ENCODE measurements at places on chromosomes 4 and X.
A peak's percentile ranks its signal among the peaks of the same experiment; 100 is the strongest.

GRCh38 chr4:169583563-169583962, 28.8 kb downstream of the NEK1 start:
- DNase-seq = peak; percentile 13

- DNase-seq = no peak
Measured at GRCh38 chr4:139866276-139866962, 200.8 kb downstream of the MGST2 start.

DNA sequence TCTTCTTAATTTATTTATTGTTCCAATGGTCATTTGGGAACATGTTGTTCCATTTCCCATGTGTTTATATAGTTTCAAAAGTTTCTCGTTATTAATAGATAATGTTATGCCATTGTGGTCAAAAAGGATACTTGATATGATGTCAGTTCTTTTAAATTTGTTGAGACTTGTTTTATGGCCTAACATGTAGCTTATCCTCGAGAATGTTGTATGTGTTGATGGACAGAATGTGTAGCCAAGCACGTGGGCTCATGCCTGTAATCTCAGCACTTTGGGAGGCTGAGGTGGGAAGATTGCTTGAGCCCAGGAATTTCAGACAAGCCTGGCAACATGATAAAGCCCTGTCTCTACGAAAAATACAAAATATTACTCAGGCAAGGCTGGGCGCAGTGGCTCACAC, 168.5 kb upstream of the USP38 start:
- DNase-seq = no peak

DNA sequence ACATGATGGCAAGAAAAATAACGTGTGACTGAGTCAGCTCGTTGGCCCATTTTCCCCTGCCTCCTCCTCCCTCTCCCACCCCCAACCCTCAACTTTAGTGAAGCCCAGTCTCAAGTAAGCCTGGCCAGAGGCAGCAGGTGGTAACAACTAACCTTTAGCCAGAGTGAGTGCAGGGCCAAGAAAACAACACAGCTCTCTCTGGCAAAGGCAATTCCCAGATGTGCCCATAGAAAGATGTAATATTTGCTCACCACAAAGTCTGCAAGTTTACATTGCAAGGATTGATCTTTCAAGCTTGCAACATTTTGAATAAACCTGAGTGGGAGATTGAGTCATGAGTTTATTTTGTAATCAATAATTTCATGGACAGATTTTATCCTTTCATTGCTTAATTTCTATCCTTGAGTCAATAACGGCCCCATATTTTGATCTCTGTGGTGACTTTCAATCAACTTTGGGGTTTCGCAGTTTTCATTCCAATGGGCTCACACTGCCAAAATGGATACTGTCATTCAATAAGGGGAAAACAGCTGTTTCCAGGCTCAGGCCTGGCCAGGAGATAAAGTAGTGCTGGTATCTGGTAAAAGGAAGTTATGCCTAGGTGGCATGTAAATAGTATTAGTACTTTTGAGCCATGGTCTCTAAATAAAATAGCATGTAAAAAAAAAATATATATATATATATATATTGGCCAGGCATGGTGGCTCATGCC, 130.7 kb upstream of the TMEM164 start:
- DNase-seq = no peak

- DNase-seq = no peak
Measured at GRCh38 chrX:118493016-118493415, 2.6 kb upstream of the DOCK11 start.

DNA sequence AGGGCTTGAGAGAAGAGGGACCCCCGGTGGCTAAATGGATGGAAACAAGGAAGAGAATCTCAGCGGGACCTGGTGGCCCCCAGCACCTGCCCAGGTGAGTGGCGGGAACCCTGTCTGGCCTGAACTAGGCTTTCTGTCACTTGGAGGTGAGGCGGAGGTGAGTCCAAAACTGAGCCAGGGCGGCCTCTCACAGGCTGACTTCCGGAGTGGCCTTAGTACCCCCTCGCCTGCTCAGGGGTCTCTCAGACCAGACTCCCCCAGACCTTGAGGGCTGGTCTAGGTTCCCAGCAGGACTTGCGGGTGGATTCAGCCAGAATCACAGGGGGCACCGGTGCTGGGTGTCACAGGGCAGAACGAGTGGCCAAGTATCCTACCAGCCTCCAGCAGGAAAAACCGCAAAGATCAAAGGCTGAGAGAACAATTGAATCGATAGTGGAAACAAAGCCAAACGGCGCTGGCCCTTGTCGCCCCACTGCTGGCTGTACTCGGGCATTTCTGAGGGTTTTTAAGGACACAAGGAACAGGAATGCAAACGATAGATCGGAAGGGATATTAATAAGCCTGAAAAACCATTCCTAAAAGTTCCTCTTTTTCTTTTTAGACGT, 67.8 kb downstream of the WFS1 start:
- no peak for DNase-seq

- DNase-seq = no peak
Measured at GRCh38 chr4:53123171-53123570, 242.7 kb downstream of the SCFD2 start.

GRCh38 chrX:10749113-10749512, 128.7 kb upstream of the MID1 start:
- DNase-seq = no peak

GRCh38 chrX:47158131-47158530, 13.1 kb downstream of the RBM10 start:
- no peak for DNase-seq

GRCh38 chr4:121237069-121237399, 72.9 kb upstream of the TNIP3 start:
- DNase-seq = no peak

DNA sequence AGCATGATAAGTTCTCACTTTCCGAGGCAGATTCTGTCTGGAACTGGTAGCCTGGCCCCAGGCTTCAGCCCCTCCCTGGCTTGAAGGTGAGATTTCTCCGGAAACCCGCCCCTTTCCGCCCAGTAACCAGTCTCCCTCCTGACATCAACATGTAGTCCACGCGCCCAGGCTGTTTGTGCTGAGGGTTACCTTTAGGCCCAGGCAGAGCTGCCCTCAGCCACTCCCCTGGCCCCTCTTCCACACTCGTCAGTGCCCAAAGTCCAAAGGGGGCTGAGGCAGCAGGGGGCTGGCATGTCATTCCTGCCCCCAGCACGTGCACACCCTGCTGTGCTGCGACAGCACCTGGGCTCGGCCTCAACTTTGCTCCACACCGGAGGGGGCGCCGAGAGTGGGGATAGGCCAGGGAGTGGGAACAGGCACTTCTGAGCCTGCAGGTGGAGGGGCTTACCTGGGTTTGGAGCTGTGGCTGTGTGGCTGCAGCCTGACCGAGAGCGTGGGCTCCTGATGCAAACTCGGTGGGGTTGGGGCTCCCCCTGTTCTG, 69.5 kb upstream of the ANK2 start:
- DNase-seq = no peak

- DNase-seq = no peak
Measured at GRCh38 chrX:9310616-9311015, 154.2 kb upstream of the TBL1X start.

GRCh38 chr4:76747563-76747962, 150.4 kb downstream of the SOWAHB start:
- no peak for DNase-seq

- DNase-seq = no peak
Measured at GRCh38 chrX:70032792-70033191, 16.9 kb downstream of the AWAT2 start.

- DNase-seq = peak; percentile 8
Measured at GRCh38 chr4:121070696-121071639, 1.4 kb downstream of the NDNF start.

DNA sequence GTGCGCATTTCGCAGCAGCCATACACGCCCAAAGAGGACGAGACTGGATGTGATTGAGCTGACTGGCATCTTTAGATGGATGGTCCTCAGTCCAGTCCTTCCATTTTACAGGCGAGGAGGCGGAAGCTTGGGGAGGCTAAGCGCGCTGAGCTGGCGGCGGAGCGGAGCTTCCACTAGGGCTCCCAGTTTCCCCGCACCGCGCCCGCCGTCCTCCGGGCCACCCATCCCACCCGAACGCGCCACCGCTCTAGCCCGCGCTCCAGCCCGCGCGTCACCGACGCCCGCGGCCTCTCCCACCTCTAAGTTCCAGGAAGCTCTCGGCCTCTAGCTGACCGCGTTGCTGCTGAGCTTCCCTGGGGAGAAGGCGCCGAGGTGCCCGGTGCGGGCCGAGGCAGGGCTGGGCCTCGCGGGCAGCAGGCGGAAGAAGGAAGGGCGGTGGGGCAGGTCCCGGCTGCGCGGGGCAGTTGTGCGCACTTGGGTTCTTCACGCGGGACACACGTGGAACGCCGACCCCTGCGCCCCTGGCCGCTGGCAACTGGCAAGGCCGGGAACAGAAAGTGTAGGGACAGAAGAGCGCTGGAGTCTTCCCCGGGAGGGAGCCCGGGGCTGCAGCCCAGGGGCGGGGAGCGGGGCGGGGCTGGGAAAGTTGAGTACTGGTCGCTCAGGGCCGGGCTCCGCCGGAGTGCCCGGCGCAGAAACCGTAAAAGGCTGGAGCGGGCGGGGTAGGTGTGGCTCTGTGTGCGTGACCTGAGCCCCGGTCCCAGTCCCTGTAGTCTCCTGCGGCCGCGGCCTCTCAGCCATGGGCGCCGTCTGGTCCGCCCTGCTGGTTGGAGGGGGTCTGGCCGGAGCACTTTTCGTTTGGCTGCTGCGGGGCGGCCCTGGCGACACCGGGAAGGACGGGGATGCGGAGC, at the start of gene STBD1:
STBD1 (plus strand) TSS at position 763 of the 911 bp plus-strand sequence; CDS start at position 800, 37 bp downstream.
- DNase-seq = peak; percentile 34

DNA sequence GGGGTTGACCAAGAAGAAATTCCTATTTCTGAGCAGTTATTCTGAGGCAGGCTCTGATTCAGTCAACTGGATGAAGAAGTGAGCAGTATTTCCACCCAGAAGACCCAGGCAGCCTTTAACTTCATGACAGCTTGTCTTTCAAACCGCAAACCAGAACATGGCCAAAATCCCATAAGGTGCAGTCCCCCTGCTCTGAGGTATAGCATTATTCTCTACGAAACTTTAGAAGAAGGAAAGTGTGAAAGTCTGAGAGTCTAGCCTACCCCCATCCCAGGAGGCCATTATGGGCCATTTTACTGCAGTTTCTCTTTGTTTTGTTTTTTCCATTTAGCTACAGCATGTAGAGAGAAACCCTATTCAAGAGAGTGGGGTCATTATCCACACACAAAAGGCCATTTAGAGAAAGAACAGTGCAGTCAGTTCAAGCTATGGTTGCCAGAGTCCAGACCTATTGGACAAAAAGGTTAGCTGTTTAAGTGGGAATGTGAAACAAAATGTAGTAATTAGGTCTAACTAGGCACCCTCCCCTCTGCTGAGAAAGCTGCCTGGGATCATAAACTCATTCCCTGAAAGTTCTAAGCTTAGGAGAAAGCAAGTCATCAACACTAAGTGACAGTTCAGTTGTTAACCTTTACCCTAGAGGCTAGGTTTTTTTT, 52.1 kb upstream of the RASGEF1B start:
- DNase-seq = peak; percentile 72

GRCh38 chr4:10035130-10035529, 13.8 kb upstream of the SLC2A9 start:
- no peak for DNase-seq

DNA sequence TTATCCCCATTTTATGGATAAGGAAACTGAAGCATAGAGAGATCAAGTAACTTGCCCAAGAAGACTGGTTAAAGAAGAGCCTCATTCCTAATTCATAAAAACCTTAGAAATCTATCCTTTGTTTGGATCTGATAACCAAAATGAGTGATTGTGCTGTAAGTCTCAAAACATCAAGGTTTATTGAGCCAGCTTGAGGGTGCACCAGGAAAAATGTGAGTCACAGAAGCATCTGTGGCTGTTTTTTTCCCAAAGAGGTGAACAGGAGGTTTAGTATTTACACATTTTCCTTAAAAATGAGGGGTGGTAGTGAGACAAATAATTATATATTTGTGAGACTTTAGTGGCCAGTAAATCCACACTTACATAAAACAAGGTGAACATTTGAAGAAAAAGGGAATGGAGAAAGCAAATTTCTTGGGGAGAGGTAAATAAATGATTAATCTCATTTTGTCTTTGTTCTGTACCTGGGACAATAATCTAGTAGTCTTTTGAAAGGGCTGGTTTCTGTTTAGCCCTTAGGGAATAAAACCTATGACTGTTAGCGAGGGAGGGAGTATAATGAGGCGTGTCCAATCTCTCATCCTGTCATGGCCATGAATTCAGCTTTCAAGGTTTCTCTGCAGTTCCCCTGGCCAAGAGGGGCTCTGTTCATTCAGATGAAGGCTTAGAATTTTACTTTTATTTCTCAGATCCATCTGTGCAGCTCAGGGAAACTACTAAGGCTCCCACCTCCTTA, 12.2 kb upstream of the FMR1 start:
- DNase-seq = no peak

DNA sequence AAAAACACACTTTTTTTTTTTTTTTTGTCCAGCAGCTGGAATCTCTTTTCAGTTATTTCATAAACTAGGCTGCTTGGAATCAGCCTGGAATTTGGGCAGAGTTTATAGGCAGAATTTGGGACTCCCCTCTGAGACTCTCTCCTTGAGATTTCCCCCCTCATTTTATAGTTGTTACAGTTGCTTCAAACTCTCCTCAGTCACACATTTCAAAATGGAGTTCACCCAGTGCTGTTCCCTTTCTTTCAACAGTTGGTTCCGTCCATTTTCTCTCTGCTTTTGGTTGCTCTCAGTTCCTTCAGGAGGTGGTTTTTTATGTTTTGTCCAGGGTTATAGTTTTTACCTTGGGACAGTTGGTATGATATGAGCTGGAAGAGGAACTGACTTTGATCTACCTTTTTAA, 27.5 kb downstream of the NSD2 start:
- no peak for DNase-seq

- DNase-seq = no peak
Measured at GRCh38 chrX:19810802-19811201, 76.6 kb downstream of the SH3KBP1 start.

DNA sequence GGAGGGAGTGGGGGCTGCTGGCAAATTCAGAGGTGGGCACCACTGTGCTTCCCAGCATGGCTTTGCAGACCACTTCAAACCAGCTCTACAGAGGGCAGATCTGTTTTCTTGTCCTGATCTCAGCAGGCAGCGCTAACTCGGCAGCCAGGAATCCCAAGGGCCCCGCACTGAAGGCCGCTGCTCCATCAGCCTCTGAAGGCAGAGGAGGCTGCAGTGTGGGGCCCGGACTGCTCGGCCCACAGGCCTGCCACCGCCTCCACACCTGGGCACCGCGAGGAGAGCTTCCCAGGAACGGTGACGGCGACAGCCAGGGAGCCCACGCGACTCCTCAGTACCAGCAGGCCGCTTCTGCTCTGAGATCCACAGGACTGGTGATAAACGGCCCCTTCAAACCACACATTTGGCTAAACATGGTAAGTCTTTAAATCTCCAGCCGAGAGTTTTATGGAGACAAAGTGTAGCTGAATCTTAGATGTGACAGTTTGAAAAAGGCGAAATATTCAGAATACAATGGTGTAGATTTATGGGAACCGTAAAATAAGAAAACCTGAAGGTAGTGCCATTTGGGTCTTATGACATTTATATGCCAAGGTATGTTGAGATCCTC, 23.6 kb downstream of the DCTD start:
- no peak for DNase-seq

- no peak for DNase-seq
Measured at GRCh38 chr4:38800961-38801450, 3.6 kb downstream of the TLR1 start.
